ENCODE measurements at places on chromosomes 1 and 21.
A peak's percentile ranks its signal among the peaks of the same experiment; 100 is the strongest.

DNA sequence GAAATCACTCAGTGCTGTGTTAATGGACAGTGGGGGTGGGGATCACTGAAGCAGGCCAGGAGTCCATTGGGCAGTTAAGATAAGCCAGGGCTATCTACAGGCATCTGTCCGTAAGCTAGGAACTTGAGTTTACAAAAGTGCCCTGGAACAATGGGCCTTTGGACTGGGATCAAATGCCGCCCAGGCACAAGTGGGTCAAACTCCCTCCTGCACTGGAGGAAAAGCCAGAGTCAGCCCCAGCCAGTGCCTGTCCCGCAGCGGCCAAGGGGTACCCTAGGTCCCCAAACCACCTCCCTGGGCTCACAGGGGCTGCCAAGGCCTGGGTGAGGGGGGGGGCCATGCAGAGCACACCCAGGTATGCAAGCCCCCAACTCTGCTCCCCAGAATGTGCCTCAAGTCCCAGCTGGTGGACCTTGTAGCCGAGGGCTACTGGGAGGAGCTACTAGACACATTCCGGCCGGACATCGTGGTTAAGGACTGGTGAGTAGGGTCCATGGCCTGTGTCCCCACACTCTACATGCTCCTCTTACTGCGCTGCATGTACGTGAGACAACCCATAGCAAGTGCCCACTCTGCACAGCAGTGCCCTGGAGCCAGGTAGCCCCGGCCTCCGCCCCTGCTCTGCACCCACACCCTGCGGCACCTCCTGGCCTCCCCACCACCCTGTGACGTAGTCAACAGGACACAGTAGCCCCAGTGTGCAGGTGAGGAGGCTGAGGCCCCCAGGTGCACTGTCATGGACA, 7.7 kb downstream of the FBXO6 start:
- no peak for DNase-seq

- no peak for DNase-seq
Observed at GRCh38 chr1:105686874-105687690, 1369.4 kb upstream of the PRMT6 start.

DNA sequence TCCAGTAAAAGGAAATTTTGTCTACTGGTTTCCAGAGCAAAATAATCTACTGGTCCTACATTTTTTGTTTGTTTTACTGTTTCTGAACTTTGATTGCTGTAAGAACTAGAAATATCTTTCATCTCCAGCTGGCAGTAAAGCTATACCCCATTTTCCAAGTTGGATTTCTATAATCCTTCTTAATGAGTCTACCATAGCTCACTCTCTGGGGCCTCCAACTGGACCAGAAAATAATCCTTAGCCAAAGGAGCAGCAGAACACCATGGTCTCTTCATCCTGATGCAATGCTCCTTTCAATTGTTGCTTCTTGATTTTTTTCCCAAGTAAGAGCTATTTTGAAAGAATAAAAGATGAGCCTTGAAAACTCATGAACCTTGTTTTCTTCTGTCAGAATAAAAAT, 110.0 kb upstream of the COL11A1 start:
- no peak for DNase-seq

- no peak for DNase-seq
Observed at GRCh38 chr1:118188411-118188810, 3.4 kb upstream of the SPAG17 start.

GRCh38 chr21:45698493-45699184, 55.1 kb downstream of the PCBP3 start:
- peak; percentile 5 for DNase-seq
